ENCODE measurements at places on chromosomes 6 and 20. TPM values are rescaled to one million over a fixed set of nuclear protein-coding genes. Genes with fewer than 3 reads are reported as not detected.

Gene CSE1L
- 61.3 TPM for total RNA-seq

Gene IL17F
- total RNA-seq, result 0.50 TPM

DNA sequence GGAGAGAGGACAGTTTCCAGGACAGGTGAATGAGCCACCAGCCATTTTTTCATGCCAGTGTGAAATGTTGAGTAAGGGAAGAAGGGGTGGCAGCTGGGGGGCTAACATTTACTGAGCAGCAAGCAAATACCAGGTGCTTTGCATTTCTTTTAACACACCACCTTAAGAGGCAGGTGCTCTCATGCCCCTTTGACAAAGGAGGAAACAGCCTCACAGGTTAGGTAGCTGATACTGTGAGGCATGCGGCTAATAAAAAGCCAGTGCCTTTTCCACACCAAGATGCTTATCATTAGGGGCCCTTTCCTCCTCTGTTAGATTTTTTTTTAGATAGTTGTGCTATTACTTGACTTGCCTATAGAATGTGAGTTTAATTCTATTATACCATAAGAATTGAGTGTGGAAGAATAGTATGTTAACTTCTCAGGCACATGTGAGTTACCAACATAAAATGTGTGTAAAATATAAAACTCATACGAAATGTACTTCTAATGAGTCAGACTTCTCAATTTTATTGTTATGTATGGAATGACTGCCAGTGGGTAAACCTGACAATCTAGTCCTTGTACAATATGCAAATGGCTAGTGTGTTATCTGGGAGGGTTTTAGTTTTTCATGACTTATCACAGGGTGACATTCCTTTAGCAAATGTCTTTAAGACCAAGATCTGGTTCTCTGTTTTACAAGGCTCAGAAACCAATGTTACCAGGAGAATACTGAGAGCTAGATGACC is 260.0 kb downstream of the TMEM242 start:
- H3K27me3 ChIP-seq, result no peaks in the 10 kb centered on the region
- peaks cover 47% of the 10 kb centered on the region for H3K4me1 ChIP-seq
- DNase-seq, result no peak
- no peaks in the 10 kb centered on the region for H3K36me3 ChIP-seq
- H3K27ac ChIP-seq, result peak overlapping the region; percentile 90
- peak overlapping the region; percentile 59 for H3K4me3 ChIP-seq

DNA sequence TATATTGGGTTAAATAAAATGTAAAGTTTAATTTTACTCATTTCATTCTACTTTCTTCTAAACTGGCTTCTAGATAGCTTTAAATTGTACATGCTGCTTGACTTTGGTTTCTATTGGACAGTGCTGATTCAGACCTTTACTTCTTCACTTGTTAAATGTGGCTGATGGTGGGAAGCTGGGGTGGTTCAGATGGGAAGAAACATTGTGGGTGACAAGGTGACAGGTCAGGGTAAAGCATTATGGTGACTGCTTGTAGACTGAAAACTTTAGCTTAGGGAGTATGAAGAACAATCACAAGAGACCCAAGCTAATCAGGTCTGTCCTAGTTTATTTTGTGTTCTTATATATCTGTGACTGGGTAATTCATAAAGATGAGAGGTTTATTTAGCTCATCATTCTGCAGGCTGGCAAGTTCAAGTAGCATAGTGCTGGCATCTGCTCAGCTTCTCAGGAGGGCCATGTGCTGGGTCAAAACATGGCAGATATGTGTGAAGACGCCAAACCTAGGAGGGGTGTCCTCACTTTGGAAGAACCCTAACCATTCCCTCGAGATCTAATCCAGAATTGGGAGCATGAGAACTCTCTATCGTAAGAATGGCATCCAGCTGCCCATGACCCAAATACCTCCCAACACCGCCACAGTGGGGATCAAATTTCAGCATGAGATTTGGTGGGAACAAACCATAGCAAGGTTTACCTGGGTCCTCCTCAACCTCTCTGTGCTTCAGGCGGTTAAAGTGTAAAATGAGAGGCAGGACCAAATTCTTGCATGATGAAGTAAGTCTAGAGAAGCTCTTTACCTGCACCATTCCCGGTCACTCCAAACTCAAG is 102.8 kb downstream of the FYN start:
- peaks cover 9% of the 10 kb centered on the region for H3K36me3 ChIP-seq
- H3K4me3 ChIP-seq, result peak overlapping the region; percentile 64
- H3K4me1 ChIP-seq, result peaks cover 93% of the 10 kb centered on the region
- no peaks in the 10 kb centered on the region for H3K27me3 ChIP-seq
- no peak for DNase-seq

DNA sequence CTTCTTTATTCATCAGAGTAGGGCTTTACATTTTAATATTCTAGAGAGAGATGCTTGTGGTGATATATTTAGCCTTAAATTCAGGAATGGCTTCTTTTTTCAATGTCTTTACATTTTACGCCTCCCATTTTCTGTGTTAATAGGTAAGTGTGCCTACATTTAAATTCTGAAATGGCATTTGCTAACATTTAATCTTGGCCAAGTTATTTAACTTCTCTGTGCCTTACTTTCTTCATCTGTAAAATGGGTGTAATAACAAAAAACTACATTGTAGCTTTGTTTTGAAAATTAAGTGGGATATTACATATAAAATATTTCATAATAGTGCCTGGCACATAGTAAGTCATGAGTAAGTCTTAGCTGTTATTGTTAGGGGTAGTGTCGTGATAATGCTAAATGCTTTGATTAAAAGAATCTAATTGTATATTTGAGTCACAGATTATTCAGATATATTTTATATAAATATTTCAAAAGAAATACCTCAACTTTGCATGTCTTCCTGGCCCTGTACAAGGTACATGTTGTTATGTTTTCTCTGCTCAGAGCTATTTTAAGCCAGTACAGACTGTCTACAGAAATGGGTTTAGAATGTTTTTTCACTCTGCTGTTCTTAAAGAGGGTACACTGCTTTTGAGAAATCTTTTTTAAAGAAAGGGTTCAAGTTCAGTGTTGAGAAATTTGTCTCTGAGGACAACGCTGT is 18.8 kb downstream of the CARMIL1 start:
- no peaks in the 10 kb centered on the region for H3K27me3 ChIP-seq
- H3K4me3 ChIP-seq, result no peak overlapping the region
- DNase-seq, result no peak

DNA sequence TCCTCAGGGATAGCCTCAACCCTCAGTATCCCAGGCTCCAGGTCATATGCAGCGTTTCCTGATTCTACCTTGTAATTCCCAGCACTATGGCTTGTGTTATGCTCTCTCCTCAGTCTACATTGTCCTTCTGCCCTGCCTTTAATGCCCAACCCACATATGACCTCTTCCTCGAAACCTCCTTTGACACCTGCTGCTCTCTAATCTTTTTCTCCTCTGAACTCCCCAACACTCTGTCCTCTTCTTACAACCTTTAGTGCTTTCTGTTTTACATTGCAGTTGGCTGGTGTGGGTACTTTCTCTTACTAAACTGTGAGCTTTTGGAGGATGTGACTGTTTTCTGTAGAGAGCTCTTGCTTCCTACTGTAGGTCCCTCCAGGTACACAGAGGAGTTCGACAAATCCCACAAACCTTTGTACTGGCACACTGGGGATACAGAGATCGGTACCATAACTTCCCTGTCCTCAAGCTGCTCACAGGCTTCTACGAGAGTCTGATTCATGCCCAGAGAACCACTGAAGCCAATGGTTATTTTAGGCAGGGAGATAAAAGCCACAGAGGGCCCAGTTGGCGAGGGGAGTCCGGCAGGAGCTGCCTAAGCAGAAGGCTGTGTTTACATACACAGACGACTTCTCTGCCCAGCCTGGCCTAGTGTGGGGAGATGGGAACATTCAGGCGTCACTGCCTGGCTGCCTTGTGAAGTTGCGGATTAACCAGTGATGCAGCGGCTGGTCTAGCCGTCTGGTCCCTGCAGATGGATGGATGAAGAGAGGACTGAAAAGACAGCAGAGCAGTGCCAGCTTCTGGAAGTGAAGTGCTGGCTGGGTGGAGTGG is 8.4 kb upstream of the EPB41L1 start:
- no peak overlapping the region for H3K27ac ChIP-seq
- H3K4me3 ChIP-seq, result no peak overlapping the region
- H3K27me3 ChIP-seq, result peaks cover 15% of the 10 kb centered on the region
- no peaks in the 10 kb centered on the region for H3K36me3 ChIP-seq

DNA sequence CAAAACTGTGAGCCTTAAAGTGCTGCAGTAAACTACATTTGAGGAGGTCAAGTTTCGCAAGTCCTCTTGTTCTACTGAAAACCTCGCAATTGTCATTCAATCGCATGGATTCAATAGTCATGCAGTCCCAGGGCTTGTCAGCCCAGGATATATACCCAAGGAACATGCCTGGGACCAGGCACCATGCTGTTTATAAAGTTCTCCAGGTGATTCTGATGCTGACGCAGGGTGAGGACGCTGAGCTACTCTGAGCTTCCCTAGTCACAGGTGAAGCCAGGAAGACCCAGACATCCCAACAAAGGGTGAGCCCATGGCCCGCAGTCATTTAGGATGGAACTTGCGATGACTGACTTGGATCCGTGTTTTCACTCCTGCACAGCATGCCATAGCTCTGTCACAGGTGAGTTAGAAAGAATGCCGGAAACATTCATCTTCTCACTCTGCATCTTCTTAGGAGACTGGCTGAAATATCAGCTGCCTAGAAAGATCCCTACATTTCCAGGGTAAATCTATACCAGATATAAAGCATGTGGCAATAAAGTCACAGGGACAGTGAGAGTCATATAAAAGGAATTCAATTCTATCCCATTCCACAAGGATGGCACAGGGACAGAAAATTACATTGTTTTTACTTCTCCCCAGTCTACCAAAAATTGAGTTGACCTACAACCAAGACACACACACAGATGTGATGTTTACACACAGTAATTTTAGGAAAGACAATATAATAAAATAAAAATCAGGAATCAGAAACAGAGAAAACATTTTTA is 27.0 kb upstream of the SSTR4 start:
- H3K27ac ChIP-seq, result no peak overlapping the region
- H3K4me3 ChIP-seq, result no peak overlapping the region
- no peaks in the 10 kb centered on the region for H3K4me1 ChIP-seq
- DNase-seq, result no peak
- no peaks in the 10 kb centered on the region for H3K36me3 ChIP-seq

GRCh38 chr6:169558378-169558773 is 143.5 kb downstream of the WDR27 start:
- no peak for DNase-seq
- no peak overlapping the region for H3K27ac ChIP-seq
- H3K36me3 ChIP-seq, result peaks cover 27% of the 10 kb centered on the region
- no peak overlapping the region for H3K4me3 ChIP-seq

GRCh38 chr6:30752157-30752927 is 8.0 kb upstream of the IER3 start:
- no peak overlapping the region for H3K4me3 ChIP-seq
- H3K36me3 ChIP-seq, result peaks cover 1% of the 10 kb centered on the region
- no peak for DNase-seq
- H3K4me1 ChIP-seq, result peaks cover 45% of the 10 kb centered on the region
- no peaks in the 10 kb centered on the region for H3K27me3 ChIP-seq

Measured in activated T-cell treated with anti-CD3 and anti-CD28 coated beads, Interleukin-2, amount 50 U/mL, for 72 hours (primary cell).